ENCODE measurements at places on chromosomes 6 and 20.
A peak's percentile ranks its signal among the peaks of the same experiment; 100 is the strongest.

GRCh38 chr20:60506061-60506460 lies 547.8 kb downstream of the CDH26 start:
- no peak for DNase-seq

GRCh38 chr6:152301021-152301764 lies 336.0 kb downstream of the SYNE1 start:
- DNase-seq: no peak

- DNase-seq: no peak
These were observed 262.7 kb downstream of the PREX1 start for GRCh38 chr20:48564982-48565539.

DNA sequence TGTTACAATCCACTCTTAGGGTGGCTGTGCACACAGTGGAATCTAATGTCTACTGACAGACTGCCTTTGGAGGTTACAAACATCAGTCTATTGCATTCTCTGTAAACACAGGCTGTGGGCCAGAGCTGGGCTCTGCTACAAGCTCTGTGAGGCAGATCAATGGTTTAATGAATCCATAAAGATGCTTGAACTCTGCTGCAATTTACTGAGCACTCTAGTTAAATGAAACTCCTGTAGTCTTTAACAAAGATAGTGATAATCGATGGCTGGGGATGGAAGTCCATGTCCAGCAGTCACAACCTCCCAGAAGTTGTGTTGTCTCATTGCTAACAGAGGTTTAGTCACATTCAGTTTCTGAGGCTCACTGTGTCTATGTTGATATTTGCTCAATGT lies 50.5 kb downstream of the SOBP start:
- DNase-seq: no peak

- DNase-seq: no peak
These were observed 266.5 kb upstream of the RIMS1 start for GRCh38 chr6:71619836-71620235.

GRCh38 chr6:111761212-111761611 lies 112.0 kb downstream of the FYN start:
- DNase-seq: no peak

GRCh38 chr20:44571362-44571988 lies 10.9 kb upstream of the PKIG start:
- no peak for DNase-seq

GRCh38 chr20:53943522-53944291 lies 126.7 kb downstream of the BCAS1 start:
- DNase-seq: peak; percentile 31

DNA sequence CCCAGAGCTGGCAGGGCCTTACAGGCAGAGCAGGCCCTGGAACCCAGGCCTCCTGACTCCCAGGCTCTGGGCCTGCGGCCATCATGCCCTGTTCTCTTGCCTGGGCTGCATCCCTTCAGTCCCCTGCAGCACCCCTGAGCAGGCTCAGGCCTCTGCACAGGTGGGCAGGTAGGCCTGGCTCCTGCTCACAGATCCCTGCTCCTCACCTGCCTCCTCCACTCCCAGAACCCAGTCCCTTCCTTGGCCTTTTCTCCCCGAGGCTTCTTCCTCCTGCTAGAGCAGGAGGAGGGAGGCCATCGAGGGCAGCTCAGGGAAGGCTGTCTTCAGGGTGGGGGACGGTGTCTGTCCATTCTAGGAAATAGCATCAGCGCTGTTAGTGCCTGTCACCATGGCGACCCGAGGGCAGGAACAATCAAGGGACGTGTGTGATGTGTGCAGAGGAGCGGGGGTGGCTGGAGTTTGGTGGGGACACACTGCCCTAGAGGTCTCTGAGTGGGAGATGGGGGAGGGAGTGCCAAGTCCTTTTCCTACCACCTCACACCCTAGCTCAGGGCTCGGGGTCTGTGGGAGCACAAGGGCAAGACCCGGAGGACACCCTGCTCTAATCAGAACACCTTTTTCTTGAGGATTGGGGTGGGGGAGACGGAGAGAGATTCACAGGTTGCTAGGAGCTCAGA lies 26.6 kb downstream of the GLP1R start:
- DNase-seq: no peak
